Activated CD8-positive, alpha-beta memory T cell treated with anti-CD3 and anti-CD28 coated beads for 48 hours (primary cell): ENCODE measurements at places on chromosomes 5 and 9.

GRCh38 chr5:179251276-179251969, 93.8 kb downstream of the ADAMTS2 start:
- DNase-seq, result no peak

GRCh38 chr5:2134543-2135292, 252.0 kb upstream of the IRX4 start:
- DNase-seq, result no peak

DNA sequence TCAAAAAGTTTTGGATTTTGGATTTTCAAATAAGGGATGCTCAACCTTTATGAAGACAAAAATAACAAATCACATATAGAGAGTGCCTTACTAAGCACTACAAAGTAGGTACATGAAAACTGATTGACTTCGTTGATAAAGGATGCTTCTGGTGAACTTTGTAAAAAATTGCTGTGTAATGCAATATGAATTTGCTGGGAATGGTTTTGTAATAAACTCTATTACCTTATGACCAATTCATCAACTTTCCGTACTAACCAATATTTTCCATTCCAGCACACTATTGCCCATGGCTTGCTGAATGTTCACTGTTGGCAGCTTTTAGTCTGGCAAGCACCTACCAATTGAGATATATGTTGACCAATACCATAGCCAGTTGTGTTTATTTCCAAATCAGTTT, 23.4 kb upstream of the ZNF474 start:
- no peak for DNase-seq

- DNase-seq, result no peak
Measured at GRCh38 chr5:10303699-10304170, 4.0 kb downstream of the CMBL start.

- DNase-seq, result no peak
Measured at GRCh38 chr5:96302174-96302738, 130.8 kb downstream of the PCSK1 start.

DNA sequence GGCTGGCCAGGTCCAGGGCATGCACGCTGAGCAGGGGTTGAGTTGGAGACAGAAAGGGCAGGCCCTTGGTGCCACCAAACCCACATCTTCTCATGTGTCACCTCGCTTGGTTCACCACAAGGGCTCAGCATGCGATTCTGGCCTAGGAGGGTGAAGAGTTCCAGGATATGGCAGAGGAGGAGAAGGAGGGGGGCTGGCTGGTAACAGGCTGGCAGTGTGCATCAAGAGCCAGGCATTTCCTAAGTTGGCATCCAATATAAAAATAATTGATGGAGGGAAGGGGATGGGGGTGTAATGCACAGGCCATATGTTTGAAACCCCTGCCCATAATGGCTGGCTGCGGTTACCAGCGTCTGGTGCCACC, 255.6 kb downstream of the NFIB start:
- DNase-seq, result no peak

DNA sequence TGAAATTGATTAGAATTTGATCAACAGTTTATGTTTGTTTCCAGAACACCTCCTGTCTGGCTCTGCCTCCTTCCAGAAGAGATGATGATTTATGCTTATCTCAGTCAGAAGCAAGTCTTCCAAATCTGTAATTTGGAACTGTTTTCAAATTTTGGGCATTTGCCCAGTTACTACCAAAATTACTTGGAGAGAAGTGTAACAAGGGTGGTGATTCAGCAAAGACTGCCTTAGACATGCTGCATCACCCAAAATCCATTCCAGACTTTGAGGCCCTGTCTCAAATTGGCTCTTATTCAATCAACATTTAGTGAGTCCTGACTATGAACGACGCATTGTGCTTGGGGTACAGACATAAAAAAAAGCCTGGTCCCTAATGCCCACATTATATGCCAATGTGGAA, 89.4 kb downstream of the SH3TC2 start:
- DNase-seq, result no peak

DNA sequence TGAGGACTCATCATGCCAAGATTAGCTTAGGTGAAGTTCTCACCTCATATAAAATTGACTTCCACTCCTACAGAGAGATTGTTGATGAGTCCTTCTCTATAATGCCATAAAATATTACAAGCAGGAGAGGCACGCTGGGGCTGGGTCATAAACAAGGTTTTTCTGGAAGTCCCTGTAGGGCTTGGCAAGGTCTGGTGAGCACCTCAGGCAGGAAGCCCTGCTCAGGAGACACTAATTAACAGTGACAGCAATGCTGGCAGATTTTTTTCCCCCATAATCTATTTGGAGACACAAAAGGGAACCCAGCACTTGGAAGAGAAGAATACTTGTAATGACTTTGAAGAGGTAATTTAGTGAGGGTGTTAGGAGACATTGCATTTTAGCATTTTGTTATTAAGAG, 118.7 kb downstream of the DIRAS2 start:
- no peak for DNase-seq

- DNase-seq, result no peak
Measured at GRCh38 chr9:133978899-133979272, 13.2 kb downstream of the VAV2 start.

DNA sequence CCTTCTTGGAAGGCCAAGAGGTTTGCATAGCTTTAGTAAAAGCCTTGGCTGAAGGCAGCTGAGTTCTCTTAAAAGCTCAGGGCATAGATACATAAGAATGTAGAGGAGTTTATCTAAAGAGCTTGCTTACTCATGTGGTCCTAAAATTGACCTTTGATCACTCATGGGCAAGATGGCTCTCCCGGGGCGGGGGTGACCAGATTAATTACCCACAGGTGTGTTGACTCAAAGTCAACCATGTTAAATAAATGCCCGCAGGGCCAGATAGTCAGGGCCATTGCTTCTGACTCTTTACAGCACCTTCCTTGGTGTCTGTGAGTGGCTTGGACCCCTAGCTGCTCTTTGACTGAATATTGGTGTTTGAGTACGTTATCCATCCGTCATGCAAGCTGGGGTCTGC, 33.1 kb upstream of the GHR start:
- DNase-seq, result no peak

DNA sequence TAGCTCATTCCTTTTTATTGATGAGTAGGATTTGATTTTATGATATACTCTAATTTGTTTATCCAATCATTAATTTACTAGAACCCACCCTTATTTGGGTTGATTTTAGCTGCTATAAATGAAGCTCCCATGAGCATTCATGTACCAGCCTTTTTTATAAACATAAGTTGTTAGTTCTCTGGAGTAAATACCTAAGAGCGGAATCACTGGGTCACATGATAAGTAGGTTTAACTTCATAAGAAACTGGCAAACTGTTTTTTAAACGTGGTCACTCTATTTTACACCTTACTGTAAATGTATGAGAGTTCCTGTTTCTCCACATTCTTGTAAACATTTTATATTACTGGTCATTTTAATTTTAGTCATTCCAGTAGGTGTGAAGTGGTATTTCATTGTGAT, 364.6 kb downstream of the NPR3 start:
- DNase-seq, result no peak

- DNase-seq, result no peak
Measured at GRCh38 chr5:156121234-156121633, 205.7 kb upstream of the SGCD start.

DNA sequence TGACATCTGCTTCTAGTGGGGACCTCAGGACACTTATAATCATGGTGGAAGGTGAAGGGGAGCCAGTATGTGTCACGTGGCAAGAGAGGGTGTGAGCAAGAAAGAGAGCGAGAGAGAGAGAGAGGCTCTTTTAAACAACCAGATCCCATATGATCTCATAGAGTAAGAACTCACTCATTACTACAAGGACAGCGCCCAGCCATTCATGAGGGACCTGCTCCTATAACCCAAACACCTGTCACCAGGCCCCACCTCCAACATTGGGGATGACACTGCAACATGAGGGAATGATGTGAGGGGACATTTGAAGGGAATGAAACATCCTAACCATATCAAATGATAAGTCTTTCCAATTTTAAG, 427.5 kb downstream of the EFNA5 start:
- no peak for DNase-seq

GRCh38 chr5:93993161-93993560, 251.8 kb upstream of the POU5F2 start:
- DNase-seq, result no peak

GRCh38 chr9:76352026-76352620, 42.1 kb downstream of the RFK start:
- no peak for DNase-seq

DNA sequence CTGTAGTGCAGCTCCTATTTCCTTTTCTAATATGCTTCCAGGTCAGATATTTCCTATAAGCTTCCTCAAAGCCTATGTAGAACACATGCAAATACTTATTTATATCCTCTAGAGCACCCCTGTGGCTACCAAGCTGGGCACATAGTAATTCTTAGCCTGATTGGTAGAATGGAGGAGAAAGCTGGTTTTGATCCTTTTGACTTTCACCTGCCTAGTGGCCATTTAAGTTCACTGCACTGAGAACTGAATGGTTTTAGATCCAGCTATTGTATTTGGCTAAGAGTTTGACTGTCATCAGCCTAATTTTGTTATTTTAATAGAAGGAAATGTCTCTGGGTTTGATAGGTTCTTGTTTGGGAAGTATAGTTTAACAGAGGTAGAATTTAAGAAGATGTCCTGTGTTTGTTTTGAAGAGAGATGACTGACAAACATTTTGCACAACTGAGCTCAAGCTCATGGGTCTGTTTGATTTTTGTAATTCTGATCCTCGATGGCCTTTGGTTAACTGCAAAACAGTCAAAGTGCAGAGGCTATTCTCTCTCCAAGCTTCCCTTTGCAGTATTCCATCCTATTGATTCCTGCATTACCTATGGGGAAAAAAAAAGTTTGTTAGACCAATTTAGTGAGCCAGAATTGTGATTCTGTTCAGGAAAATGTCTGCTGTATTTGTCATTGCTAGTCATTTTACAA, 85.4 kb downstream of the KCNN2 start:
- DNase-seq, result no peak

- no peak for DNase-seq
Measured at GRCh38 chr5:33588654-33589372, 148.0 kb downstream of the TARS1 start.
